Endothelial cell (in vitro differentiated cells): ENCODE measurements at places on chromosomes 5 and 9. TPM values are rescaled to one million over a fixed set of nuclear protein-coding genes. Genes with fewer than 3 reads are reported as not detected.

ZNF618 gene
- 35.0 TPM for total RNA-seq

DNA sequence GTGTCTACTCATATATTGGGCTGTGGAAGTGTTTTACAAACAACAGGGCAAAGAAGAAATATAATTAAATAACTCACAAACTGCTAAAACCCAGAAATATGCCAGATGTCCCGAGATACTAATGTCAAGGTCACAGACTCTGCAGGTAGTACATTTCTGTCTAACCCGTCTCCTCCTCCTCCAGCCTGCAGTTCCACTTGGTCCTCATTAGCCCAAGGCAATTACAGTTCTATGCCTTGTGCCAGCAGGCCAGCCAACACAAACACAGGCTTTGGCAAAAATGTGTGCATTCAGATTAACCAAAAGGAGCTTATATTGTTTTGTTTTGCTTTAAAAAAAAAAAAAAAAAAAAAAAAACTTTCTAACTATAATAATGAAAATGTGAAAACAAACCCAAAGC is 148.8 kb downstream of the MYO10 start:
- no peak for DNase-seq

SPAG8 gene
- total RNA-seq = 0.59 TPM

- DNase-seq = no peak
These were observed 2.9 kb upstream of the KLF4 start for GRCh38 chr9:107492381-107492970.

- peak; percentile 77 for DNase-seq
These were observed 91.8 kb downstream of the PDE6A start for GRCh38 chr5:149852641-149853330.

DNA sequence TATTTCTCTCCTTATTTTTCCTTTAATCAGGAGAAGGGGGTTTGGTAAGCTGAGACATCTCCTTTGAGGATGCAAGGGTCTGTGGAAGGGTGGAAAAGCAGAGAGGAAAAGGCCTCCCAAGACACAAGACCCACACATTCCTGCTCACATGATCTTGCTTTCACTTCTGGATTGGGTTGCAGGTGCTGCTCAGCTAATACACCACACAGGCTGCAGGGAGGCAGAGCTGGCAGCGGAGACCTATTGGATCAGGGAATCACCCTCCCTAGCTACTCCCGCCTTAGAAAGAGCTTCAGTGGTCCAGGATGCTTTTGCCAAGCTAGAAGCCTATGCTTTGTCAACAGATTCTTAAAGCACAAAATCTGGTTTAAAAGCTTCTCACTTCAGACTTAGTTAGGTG is 87.6 kb upstream of the IL33 start:
- DNase-seq = no peak

- DNase-seq = no peak
These were observed 29.7 kb upstream of the MEIKIN start for GRCh38 chr5:131974956-131975726.

DNA sequence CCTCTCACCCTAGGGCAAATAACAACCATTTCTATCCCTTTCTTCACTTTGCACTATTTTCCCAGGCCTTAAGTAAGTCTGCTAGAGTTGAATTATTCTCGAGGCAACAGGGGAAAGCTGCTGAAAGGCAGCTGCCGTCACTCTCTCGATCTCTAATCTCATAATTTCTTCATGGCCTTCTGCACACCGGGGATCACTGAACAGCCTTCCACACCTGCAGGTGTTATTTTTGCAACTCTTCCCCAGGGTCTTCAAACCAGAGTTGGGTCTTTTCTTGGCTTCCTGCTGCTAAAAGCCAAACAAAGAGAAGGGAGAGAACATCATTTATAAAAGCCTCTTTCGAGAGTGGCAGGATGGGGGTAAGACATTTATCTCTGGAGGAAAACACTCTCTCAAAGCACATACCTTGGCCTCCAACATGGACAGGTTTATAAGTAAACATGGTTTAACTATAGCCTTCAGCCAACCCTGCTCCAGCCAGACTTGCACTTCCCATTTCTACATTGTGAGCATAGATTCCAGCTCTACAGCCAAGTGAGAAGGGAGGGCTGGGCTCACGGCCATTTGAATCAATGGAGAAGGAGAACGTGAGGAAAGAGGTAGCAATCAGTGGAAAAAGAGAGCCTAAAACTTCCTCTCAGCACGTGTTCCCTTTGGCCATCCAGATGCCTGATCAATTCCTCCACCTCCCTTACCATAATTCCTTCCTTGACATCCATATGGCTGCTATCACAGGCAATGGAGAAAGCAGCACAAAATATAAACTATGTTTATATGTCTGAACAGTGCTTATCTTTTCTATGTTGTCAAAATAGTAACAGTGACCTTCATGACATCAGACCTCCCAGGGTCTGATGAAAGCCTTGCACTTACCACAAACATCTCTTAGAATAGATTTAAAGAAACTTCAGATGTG is 464.9 kb downstream of the TLE1 start:
- no peak for DNase-seq

DEPDC1B gene
- total RNA-seq = 6.4 TPM

- DNase-seq = no peak
These were observed 58.7 kb downstream of the MED27 start for GRCh38 chr9:132020820-132021510.

FAM151B gene
- total RNA-seq = 2.1 TPM

DNA sequence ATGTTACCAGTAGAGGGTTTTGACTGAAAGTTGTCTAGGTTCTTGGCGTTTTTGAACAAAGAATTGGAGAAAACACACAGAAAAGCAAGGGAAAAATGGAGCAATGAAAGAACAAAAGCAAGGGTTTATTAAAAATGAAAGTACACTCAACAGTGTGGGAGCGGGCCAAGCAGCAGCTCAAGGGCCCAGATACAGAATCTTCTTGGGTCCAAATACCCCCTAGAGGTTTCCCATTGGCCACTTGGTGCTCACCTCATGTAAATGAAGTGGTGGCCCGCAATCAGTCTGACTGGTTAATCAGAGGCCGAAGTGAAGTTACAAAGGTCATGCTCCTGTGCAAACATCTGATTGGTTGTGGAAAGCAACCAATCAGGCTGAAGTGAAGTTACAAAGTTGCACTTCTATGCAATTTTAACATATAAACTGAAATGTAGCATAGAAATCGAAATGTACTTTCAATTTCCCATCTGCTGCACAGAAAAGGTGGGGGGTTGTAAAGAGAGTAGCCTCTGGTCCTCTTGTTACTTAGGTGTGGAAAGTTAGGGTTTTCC is 1.9 kb upstream of the GM2A start:
- DNase-seq = no peak

GRCh38 chr9:36029765-36030528 is 6.8 kb upstream of the RECK start:
- DNase-seq = no peak

DNA sequence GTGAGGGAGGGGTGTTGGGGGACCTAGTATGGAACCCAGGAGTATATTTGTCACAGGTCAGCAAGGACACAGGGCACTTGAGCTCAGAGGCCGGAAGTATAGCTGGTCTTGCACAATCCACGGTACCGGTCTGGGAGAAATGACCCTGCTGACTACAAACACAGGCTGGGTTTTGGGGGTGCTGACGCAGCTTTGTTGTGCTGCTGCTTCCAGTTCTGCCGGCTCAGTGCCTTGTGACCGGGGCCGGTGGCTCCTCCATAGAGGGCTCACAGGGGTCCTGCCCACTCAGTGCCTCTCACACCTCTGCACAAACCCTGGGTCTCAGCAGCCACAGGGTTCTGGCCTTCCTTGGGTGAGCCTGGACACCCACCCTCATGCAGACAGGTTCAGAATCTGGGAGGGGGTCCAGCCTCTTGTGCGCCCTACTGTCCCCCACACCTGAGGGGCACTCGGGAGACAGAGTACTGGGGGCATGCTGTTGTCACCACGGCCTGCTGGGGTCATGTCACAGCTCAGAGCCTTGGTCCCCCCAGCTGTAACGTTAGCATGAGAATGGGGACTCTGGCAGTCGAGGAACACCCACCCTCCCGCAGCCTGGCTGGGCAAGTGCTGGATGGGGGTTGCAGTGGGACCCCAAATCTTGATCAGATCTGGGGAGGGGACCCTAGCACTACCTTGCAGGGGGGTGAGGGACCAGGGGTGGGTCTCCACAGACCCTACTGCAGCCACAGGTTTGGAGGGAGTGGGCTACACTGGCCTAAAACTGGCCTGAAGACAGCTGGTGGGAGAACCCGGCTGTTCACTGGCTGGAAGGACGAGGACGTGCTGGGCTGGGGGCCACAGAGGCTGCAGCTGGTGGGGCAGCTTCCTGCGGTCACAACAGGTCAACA is 17.7 kb downstream of the NINJ1 start:
- DNase-seq = no peak

- DNase-seq = peak; percentile 50
These were observed 3.2 kb upstream of the NFX1 start for GRCh38 chr9:33287087-33287490.

TEX48 gene
- not detected for total RNA-seq

- no peak for DNase-seq
These were observed 438.3 kb downstream of the PRELID2 start for GRCh38 chr5:145396888-145397287.

DNA sequence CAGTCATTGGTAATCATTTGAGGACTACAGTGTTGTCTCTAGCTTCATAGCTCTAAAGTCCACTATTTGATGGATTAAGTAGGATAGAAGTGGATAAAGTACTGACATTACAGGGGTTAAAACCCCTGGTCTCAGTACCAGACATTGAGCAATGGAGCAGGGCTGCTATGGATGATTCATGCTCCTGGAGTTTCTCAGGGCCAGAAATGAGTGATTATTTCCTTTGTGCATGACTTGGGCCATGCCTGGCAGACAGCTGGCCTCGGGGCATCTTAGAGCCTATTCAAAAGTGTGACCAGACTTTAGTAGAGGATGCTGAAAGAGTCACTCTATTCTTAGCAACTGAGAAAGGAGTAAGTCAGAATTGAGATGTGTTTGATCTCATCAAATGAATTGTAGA is 350.7 kb upstream of the TLE4 start:
- no peak for DNase-seq

GRCh38 chr5:160262151-160263074 is 33.1 kb downstream of the FABP6 start:
- peak; percentile 34 for DNase-seq

GRCh38 chr9:116090030-116090770 is 63.4 kb upstream of the PAPPA start:
- no peak for DNase-seq

DNA sequence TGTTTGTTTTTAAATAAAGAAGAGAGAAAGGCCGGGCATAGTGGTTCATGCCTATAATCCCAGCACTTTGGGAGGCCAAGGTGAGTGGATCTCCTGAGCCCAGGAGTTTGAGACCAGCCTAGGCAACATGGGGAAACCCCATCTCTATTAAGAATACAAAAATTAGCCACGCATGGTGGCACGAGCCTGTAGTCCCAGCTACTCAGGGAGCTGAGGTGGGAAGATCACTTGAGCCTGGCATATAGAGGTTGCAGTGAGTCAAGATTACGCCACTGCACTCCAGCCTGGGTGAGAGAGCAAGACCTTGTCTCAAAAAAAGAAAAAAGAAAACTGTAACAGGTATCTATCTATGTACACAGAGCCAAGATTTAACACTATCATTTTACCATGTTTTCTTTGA is 34.2 kb upstream of the CDC42SE2 start:
- no peak for DNase-seq

- DNase-seq = no peak
These were observed 15.9 kb downstream of the RLN2 start for GRCh38 chr9:5288591-5288990.

OTP gene
- total RNA-seq = not detected

DNA sequence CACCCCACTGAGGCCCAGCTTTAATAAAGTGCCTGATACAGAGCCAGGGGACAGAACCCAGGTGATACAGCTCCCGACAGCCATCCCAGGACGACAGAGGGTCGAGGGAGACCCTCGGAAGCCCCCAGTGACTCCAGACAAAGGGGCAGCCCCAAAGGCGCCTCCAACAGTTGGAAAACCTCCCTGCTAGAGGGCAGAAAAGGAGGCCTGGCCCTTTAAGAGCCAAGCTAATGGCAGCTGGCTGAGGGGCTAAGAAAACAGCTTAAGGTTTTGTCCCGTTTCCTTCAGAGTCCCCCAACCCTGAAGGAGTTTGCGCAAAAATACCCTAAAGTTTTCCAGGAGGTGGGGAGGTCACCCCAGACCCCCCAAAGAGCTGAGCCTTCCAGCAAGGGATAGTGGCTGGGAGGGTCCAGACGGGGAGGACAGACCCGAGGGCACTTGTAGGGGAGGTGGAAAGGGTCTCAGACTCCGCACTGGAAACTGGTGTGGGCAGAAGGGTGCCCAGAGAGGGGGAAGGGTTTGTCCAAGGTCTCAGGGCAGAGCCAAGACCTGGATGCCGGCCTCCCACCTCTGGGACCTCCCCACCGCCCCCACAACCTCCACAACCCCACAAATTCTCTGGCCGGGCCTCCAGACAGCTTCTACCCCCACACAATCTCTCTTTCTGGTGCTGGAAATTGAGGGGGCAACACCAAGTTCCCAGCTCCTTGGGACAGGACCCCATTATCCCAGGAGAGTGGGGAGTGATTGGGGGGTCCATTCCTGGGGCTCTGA is 8.2 kb upstream of the AK1 start:
- no peak for DNase-seq

FCN2 gene
- total RNA-seq = not detected

GRCh38 chr5:174542037-174542436 is 182.3 kb upstream of the MSX2 start:
- DNase-seq = no peak

PCDHB10 gene
- 10.3 TPM for total RNA-seq

- DNase-seq = no peak
These were observed 53.4 kb upstream of the SUB1 start for GRCh38 chr5:32531885-32532520.

IL4 gene
- total RNA-seq = not detected

DCAF10 gene
- 14.9 TPM for total RNA-seq

GRCh38 chr5:169011451-169011850 is 289.5 kb downstream of the SLIT3 start:
- DNase-seq = no peak

- DNase-seq = no peak
These were observed 18.2 kb downstream of the NRG2 start for GRCh38 chr5:140024928-140025327.

DNA sequence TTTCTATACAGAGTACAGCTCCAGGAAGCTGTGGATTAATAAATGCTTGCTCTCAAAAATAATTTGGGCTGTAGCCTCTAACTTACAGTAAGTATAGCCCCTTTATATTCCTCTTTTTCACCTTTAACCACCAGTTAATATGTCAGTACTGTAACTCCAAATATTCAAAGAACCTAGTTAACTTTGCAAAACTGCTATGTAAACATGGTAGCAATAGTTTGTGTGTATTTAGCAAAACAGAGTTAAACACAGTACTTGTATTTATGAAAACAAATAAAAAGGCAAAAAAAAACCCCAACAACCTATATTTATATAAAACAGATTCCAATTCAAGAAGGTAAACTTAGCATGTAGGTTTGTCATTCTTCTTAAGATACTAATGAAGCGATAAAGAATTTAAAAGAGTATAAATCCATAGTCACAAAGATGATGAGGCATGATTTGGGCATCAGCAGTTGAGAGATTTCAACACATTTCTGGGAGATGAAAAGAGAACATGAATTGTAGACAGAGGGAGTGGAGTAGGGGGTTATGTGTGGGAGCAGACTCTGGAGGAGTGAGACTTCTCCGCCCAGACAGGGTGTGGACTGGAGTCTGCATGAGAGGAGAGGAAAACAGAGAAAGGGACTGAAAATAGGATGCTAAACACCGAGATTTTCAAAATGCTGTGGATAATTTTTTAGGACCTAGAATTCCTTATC is 47.0 kb upstream of the F2RL1 start:
- no peak for DNase-seq
